GM04504 (cell line): ENCODE measurements at places on chromosomes 3 and 15.

- DNase-seq, result no peak
These were observed 336.2 kb downstream of the EPHB1 start for GRCh38 chr3:135131290-135131689.

- DNase-seq, result no peak
These were observed 30.7 kb upstream of the CLDN1 start for GRCh38 chr3:190352861-190353457.

DNA sequence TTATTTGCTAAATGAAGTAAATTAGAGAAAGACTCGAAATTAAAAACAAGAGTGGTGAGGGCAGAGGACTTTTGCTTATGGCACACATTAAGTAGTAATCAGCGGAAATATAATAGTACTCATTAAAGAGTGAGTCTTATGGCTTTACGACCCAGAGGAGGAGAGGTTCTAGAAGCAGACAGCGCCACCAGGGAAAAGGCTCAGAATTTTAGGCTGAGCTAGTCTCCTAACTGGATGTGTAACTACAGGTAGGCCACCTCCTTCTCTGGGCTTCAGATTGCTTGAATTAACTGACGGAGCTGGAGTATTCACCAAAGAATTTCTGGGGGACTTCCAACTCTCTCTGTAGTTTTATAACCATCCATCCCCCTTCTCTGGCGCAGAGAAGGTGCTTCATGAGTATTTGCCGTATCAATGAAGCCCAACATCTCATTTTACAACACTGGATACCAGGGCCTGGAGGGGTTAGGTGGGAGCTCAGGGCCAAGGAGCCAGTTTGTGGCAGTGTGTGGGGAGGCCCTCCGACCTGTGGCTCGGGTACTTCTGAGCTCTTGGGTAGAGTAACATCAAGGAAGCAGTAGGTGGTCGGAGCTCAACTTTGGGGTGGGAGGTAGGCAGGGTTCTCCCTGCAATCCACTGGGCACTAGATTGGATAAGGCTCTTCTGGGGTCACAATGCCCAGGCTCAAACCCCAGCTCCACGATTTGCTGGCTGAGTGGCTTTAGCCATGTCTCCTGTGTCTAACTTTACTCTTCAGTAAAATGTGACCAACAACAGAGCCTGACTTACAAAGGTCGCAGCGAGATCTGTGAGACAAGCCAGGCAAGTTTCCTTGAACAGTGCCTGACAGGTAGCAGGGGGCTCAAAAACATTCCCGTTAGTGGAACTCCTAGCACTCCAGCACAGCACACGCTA, 1.1 kb downstream of the CHCHD4 start:
- DNase-seq, result no peak

- no peak for DNase-seq
These were observed 15.5 kb upstream of the ECT2 start for GRCh38 chr3:172735014-172735413.

DNA sequence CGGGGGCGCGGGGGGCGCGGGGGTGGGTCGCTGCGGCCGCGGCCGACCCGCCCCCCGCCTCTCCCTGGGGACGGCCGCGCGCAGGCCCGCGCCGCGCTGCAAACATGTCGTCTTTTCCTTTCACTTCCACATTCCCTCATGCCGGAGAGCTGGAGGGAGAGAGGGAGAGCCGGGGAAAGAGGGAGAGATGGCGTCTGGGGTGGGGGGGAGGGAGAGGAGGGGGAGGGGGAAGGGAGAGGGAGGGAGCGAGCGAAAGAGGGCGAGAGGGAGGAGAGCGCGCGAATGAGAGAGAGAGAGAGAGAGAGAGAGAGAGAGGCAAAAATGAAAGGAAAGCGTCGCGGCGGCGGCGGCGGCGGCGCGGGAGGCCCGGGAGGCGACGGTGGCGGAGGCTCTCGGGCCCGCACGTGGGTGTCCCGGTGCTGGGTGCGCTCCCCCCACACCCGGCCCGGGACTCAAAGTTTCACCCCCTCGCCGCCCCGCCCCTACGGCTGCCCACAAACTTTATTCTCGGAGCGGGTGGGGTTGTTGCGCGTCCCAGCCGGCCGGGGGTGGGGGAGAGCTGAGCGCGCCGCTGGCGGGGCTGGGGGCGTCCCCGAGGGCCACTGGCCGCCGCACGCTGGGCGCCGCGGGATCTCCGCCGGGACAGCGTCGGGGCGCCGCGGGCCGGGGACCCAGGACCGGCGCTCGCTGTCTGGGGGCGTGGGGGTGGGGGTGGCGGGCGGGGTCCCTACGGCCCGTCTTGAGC, 731 bp downstream of the ZNF710 start:
- peak; percentile 19 for DNase-seq

DNA sequence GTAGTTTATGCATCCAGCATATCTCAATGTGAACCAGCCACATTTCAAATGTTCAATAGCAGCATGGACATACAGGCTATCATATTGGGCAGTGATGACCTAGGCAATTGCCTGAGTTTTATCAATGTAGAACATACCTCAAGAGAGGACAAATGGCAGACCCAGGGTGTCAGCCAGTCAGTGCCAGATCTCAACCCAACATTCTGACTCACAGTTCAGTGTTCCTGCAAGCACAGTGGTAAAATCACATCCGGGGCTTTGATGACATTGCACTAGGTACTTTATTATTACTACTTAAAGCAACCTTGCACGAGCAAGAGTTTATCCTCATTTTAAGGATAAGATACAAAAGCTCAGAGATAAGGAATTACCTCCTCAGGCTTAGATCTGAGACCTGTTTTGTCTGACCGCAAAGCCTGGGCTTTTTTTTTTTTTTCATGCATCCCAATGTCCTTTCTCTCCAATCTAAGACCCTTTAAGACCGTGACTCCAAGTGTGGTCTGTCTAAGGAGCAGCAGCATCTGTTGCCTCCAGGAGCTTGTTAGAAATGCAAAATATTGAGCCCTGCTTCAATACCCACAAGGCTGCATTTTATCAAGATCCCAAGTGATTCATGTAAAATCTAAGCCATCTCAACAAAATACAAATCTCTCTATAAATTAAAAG, 60.1 kb downstream of the SLC12A1 start:
- no peak for DNase-seq

DNA sequence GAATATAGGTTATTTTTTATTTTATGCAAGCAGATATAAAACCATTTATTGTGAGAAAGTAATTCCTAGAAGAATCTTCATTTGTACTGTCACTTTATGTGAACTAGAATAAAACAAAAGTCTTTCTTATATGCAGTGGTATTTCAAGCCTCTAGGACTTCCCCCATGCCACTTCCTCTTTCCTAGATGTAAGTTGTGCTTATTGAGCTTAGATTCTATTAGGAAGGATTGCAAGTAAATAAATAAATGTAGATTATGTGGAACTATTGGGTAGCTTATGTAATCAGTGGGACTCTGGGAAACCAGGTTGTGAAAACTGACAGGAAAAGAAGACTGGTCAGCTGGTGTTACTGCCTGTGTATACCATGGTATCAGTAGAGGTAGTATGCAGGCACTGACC, 169.7 kb downstream of the RSRC1 start:
- no peak for DNase-seq

GRCh38 chr15:37220949-37221670, 120.8 kb upstream of the MEIS2 start:
- DNase-seq, result no peak

DNA sequence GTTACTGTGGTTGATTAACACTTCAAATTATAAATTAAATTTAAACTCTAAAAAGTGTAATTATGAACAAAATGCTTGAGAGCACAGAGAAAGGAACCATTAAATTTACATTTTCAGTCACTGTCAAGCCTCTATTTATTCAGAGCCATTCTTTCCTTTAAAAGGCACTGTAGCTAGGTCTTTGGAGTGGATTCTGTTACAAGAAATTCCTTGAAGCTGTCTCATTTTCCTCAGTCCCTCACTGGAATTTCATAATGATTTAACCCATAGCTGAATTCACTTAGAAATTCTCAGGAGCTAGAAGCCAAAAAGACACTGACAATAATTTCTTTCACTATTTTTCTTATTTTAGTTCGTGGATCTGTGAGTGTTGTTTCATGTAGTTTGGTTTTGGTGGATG, 81.2 kb upstream of the TCF12 start:
- DNase-seq, result no peak

DNA sequence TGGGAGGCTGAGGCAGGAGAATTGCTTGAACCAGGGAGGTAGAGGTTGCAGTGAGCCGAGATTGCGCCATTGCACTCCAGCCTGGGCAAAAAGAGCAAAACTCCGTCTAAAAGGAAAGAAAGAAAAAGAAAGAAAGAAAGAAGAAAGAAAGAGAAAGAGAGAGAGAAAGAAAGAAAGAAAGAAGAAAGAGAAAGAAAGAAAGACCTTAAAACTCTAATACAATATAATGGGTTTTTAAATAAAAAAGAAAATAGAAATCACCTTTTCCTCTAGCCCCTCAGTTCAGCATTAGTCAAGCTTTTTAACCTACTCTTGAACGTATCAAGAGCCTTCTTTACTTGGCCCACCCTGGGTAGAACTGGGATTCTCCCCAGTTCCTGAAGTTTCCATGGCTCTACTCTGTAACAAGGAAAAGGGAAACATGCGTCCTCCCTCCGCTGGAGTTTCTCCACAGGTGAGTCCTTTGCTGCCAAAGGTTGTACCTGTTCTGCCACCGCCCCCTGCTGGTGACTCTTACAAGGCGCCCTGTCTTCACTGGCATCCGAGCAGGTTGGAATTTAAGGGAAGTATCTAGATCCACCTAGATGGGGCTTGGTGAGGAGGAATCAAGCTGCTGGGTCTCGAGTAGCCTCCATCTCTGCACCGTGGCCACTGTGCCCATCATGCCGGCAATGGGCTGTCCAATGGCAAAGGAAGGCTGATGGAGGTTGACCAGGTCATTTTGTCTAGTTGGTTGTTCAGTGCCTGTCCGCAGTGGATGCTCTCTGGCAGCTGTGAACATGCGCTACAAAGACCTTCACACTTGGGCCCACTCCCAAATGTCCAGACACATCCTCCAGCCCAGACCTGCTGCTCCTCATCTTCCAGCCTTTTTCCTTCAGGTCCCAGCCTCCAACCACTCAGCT, 20.6 kb upstream of the EPHB3 start:
- DNase-seq, result no peak

DNA sequence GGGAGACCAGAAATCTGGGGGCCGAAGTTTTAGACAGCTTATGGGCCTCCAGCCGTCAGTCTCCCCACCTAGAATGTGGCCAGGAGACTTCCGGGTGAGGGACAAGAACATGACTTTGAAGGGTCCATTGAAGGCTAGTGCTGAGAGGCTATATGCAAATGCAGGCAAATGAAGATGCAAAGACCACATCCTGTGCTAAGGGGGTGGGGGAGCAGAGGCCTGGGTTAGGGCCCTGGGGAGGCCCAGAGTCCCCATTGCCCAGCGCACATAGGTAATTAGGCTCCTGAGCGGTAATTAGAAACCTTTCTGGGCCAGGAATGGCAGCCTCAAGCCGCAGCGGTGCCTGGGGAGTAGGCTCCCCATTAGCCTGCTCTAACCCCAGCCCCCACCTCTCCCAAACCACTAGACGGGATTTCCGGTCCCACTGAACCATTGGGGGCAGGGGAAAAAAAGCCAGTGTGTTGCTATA, 6.8 kb downstream of the CSK start:
- DNase-seq, result no peak

DNA sequence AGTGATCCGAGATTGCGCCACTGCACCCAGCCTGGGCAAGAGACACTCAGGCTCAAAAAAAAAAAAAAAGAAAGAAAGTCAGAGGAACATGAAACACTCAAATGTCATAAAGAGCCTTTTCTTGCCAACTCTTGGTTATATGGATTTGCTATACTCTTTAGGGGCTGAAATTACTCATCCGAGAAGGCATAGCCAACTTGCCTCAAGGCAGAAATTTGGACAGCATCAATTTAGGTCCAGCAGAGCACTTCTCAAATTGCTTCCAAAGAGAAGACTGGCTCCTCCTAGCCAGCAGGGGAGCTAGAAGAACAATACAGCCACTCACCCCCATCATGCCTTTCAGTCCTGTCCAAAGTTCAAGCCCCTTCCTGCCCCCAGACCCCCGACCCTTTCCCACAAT, 43.8 kb downstream of the OSBPL10 start:
- no peak for DNase-seq

DNA sequence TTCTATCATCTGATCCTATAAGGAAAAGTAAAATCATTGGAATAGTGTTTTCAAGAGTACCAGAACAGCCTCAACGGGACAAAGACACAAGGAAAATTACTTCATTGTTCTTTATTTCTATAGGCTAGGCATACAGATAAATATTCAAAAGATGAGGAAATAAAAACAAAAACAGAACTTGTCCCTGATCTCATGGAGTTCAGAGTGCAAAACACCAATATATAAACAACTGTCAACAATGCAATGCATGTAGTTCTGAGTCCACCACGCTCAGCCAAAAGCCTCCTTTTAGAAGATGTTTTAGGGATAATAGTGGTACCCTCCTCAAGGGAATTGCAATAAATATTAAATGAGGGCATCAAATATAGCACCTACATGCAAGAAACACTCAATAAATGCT, 4.6 kb upstream of the SLC4A7 start:
- no peak for DNase-seq

GRCh38 chr3:89847955-89848354, 740.5 kb downstream of the EPHA3 start:
- DNase-seq, result no peak

DNA sequence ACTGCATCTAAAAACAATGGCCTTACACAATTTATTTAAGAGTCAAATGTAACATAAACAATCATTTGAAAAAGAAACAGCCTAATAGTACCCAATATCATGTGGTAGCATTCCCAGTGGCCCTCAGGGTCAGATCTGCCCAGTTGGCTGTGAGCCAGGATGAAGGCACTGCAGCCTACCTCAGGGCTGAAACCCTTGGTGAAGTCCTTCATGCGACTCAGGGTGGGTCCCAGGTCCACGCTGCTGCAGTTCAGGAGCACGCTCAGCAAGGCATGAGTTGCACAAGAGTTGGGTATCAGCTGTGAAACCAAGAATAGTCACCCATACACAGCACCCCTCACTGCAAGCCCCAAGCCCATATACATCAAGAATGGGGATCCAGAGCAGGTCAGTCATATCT, 37.1 kb downstream of the SEMA3G start:
- no peak for DNase-seq

- DNase-seq, result no peak
These were observed 28.9 kb downstream of the IDH3A start for GRCh38 chr15:78178064-78178463.

DNA sequence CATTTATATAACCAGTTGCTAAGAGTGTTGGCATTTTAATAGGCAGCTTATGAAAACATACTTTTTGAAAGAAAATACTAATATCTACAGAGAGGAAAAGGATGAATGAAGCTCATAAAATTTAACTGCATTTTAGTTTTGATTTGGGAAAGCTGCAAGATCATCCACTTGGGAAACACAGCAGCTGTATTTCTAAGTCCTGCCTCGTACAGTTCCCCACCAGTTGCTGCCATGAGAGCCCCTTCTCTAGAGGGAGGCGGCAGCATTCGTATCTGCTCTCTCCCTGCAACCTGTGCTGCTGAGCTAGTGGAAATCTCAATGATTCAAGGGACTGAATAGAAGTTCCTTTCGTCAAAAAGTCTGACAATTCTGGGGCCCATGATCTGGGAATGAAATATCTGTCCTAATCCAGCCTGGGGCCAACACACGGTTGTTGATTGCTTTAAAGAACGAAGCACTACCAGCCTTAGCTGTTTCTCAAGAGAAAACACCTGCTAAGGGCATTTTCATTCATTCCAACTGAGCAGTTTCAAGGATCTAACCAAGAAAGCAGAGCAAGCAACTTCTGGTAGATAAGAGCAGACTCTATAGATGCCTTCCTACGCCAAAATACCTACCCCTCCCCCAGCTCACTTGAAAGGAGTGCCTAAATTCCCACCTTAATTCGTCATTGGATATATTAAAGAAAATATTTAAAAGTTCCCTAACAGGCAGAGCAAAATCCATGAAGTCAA, 223.7 kb downstream of the MAGI1 start:
- no peak for DNase-seq

GRCh38 chr3:153158961-153159735, 2.9 kb upstream of the RAP2B start:
- DNase-seq, result no peak

GRCh38 chr15:42270551-42270950, 2.5 kb upstream of the GANC start:
- DNase-seq, result no peak
